ENCODE measurements at places on chromosomes 7 and 10. TPM values are rescaled to one million over a fixed set of nuclear protein-coding genes. Genes with fewer than 3 reads are reported as not detected.

GRCh38 chr7:64555046-64555445 is 7.8 kb downstream of the ZNF680 start:
- H3K4me1 ChIP-seq: peaks cover 12% of the 10 kb centered on the region
- no peaks in the 10 kb centered on the region for H3K36me3 ChIP-seq
- no peaks in the 10 kb centered on the region for H3K27me3 ChIP-seq
- no peak overlapping the region for H3K4me3 ChIP-seq
- DNase-seq: no peak

GRCh38 chr10:11197266-11197712 is 179.6 kb downstream of the CELF2 start:
- H3K4me3 ChIP-seq: no peak overlapping the region
- DNase-seq: no peak
- H3K4me1 ChIP-seq: no peaks in the 10 kb centered on the region
- H3K36me3 ChIP-seq: no peaks in the 10 kb centered on the region
- no peak overlapping the region for H3K27ac ChIP-seq

GRCh38 chr10:85187047-85187446 is 858.7 kb downstream of the CCSER2 start:
- H3K4me3 ChIP-seq: no peak overlapping the region
- H3K4me1 ChIP-seq: no peaks in the 10 kb centered on the region
- no peaks in the 10 kb centered on the region for H3K36me3 ChIP-seq
- no peaks in the 10 kb centered on the region for H3K27me3 ChIP-seq
- no peak for DNase-seq
- H3K27ac ChIP-seq: no peak overlapping the region

GRCh38 chr7:111210043-111210442 is 119.1 kb downstream of the LRRN3 start:
- no peak for DNase-seq
- H3K4me3 ChIP-seq: no peak overlapping the region
- H3K27ac ChIP-seq: no peak overlapping the region

DNA sequence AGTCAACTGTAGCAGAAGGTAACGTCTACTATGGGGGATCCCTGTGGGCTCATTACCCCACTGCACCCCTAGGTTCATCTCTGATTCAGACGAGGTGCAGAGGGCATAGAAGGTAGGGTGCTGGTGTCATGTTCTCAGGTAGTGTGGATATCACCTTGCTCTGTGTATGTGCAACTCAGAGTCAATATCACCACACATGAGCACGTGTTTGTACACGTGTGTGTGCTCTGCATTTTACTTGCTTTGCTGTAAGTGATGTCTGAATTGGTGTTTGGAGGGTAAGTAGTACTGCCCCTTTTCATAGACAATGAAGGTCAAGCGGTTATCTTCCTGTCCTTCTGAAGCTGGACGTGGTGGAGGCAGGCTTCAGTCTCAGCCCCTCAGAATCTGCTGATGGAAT is 10.4 kb downstream of the DMBT1 start:
- no peaks in the 10 kb centered on the region for H3K4me1 ChIP-seq
- no peak overlapping the region for H3K4me3 ChIP-seq
- DNase-seq: no peak
- no peak overlapping the region for H3K27ac ChIP-seq

- H3K36me3 ChIP-seq: no peaks in the 10 kb centered on the region
- DNase-seq: no peak
- no peak overlapping the region for H3K27ac ChIP-seq
These were observed 196.7 kb downstream of the CELF2 start for GRCh38 chr10:11214407-11214806.

DNA sequence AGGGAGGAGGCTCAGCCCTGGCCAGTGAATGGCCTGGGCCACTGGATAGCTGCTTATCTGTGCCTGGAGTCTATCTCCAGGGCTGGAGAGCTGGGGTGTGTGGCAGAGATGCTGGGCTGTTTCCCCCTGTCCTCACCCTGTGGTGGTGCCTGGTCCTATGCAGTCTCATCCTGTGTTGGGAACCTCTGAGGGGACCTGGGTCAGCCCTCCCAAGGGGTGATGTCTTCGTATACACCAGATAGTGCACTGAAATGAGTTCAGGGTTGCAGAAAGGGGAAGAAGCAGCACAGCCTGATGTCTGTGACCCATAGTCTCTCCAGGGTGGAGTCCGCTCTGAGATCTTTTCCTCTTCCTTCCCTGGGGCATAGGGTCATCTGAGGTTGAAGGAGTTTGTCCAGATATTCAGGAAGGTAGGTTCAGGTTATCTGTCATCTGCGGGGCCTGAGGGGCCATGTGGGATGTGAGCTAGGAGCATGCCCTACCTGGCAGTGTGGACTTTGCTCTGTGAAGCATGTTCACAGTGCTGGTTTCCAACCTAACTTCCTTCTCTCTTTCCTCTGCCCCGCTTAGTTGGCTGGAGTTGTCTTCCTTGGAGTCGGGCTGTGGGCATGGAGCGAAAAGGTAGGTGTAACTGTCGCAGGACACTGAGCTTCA is 33.4 kb upstream of the SH2D4B start:
- H3K36me3 ChIP-seq: no peaks in the 10 kb centered on the region
- no peak overlapping the region for H3K4me3 ChIP-seq
- no peak overlapping the region for H3K27ac ChIP-seq

- DNase-seq: no peak
- no peaks in the 10 kb centered on the region for H3K27me3 ChIP-seq
These were observed 95.3 kb downstream of the CCSER2 start for GRCh38 chr10:84423719-84424118.

- no peak overlapping the region for H3K27ac ChIP-seq
- 0 out of 2 replicates have a peak, but pooled peaks cover 4% of the 10 kb centered on the region for H3K4me1 ChIP-seq
- H3K36me3 ChIP-seq: no peaks in the 10 kb centered on the region
- no peak for DNase-seq
These were observed 87.1 kb downstream of the KAT6B start for GRCh38 chr10:74913377-74913979.

- no peaks in the 10 kb centered on the region for H3K27me3 ChIP-seq
- no peaks in the 10 kb centered on the region for H3K36me3 ChIP-seq
- no peak overlapping the region for H3K27ac ChIP-seq
- no peak overlapping the region for H3K4me3 ChIP-seq
These were observed 433.5 kb upstream of the CELF2 start for GRCh38 chr10:10584161-10584560.

- no peak for DNase-seq
- H3K36me3 ChIP-seq: no peaks in the 10 kb centered on the region
- no peak overlapping the region for H3K27ac ChIP-seq
- no peak overlapping the region for H3K4me3 ChIP-seq
These were observed 228.1 kb upstream of the PFKP start for GRCh38 chr10:2839081-2839725.

- no peaks in the 10 kb centered on the region for H3K4me1 ChIP-seq
- H3K36me3 ChIP-seq: no peaks in the 10 kb centered on the region
- DNase-seq: no peak
These were observed 12.5 kb upstream of the PALS2 start for GRCh38 chr7:24560772-24561171.

GRCh38 chr7:585873-586272 is 66.2 kb upstream of the PDGFA start:
- no peak overlapping the region for H3K4me3 ChIP-seq
- DNase-seq: no peak
- no peaks in the 10 kb centered on the region for H3K27me3 ChIP-seq
- H3K27ac ChIP-seq: no peak overlapping the region
- H3K36me3 ChIP-seq: no peaks in the 10 kb centered on the region

GRCh38 chr7:128812514-128813168 is 17.6 kb upstream of the FLNC start:
- H3K27ac ChIP-seq: no peak overlapping the region
- no peak for DNase-seq
- H3K36me3 ChIP-seq: no peaks in the 10 kb centered on the region
- no peaks in the 10 kb centered on the region for H3K4me1 ChIP-seq
- H3K4me3 ChIP-seq: no peak overlapping the region

GRCh38 chr7:13538669-13539068 is 450.8 kb downstream of the ETV1 start:
- no peaks in the 10 kb centered on the region for H3K36me3 ChIP-seq
- no peak overlapping the region for H3K4me3 ChIP-seq
- no peaks in the 10 kb centered on the region for H3K27me3 ChIP-seq
- no peak for DNase-seq
- H3K27ac ChIP-seq: no peak overlapping the region
- H3K4me1 ChIP-seq: no peaks in the 10 kb centered on the region

- H3K4me3 ChIP-seq: no peak overlapping the region
- no peak overlapping the region for H3K27ac ChIP-seq
- H3K27me3 ChIP-seq: peaks cover 3% of the 10 kb centered on the region
- no peaks in the 10 kb centered on the region for H3K36me3 ChIP-seq
- no peaks in the 10 kb centered on the region for H3K4me1 ChIP-seq
These were observed 16.8 kb upstream of the MTPN start for GRCh38 chr7:135993950-135994349.

- no peaks in the 10 kb centered on the region for H3K4me1 ChIP-seq
- H3K27me3 ChIP-seq: peaks cover 10% of the 10 kb centered on the region
- DNase-seq: no peak
These were observed 9.2 kb upstream of the SLC18A3 start for GRCh38 chr10:49600781-49601400.

GRCh38 chr7:53996876-53997275 is 545.3 kb upstream of the VSTM2A start:
- H3K27me3 ChIP-seq: no peaks in the 10 kb centered on the region
- no peaks in the 10 kb centered on the region for H3K36me3 ChIP-seq
- no peaks in the 10 kb centered on the region for H3K4me1 ChIP-seq
- no peak for DNase-seq
- no peak overlapping the region for H3K4me3 ChIP-seq
- H3K27ac ChIP-seq: no peak overlapping the region

GRCh38 chr7:111894518-111894917 is 311.7 kb downstream of the DOCK4 start:
- no peaks in the 10 kb centered on the region for H3K4me1 ChIP-seq
- no peak for DNase-seq
- H3K27ac ChIP-seq: no peak overlapping the region
- H3K36me3 ChIP-seq: no peaks in the 10 kb centered on the region
- no peak overlapping the region for H3K4me3 ChIP-seq

DNA sequence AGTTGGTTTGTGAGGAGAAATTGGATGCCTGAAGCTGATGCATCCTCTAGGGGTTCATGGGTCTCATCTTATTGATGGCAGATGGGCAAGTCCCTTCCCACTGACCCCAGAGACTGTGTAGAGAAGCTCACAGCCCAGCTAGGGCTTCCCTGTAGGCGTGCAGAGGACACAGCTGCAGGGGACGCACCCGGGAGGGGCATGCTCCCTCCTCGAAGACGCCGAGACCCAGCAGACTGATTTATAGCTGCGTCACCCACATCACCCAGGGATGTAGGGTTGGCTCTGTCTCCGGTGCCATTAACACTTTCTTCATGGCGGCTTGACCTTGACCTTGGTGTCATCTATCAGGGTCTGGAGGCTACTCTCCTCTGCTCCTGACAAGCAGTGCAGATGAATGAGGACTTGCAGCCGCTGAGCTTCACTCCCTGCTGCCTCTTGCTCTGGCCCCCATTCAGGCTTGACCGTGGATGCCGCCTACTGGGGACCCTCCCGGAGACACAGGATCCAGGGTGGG is 549.7 kb downstream of the TCERG1L start:
- DNase-seq: no peak
- no peaks in the 10 kb centered on the region for H3K36me3 ChIP-seq
- no peaks in the 10 kb centered on the region for H3K4me1 ChIP-seq
- H3K27me3 ChIP-seq: no peaks in the 10 kb centered on the region
- H3K27ac ChIP-seq: no peak overlapping the region

- no peak for DNase-seq
- no peaks in the 10 kb centered on the region for H3K4me1 ChIP-seq
- H3K27me3 ChIP-seq: no peaks in the 10 kb centered on the region
These were observed 26.6 kb upstream of the FAM20C start for GRCh38 chr7:165661-166337.

Gene CDH23
- 2.7 TPM for total RNA-seq

Gene HOXA3
- 30.2 TPM for total RNA-seq

Gene ZC3HAV1L
- total RNA-seq: 27.3 TPM

Gene ADAMTS14
- 0.67 TPM for total RNA-seq

Gene VWDE
- 8.5 TPM for total RNA-seq

Gene IFIT1B
- total RNA-seq: not detected

Gene CCDC172
- not detected for total RNA-seq

Gene SPDYE9
- not detected for total RNA-seq

Gene TDRD1
- not detected for total RNA-seq

Gene AZGP1
- 0.49 TPM for total RNA-seq

Gene UNCX
- total RNA-seq: not detected

Gene LOXL4
- total RNA-seq: 17.7 TPM

Gene MEIG1
- total RNA-seq: 0.54 TPM

Gene RBP3
- total RNA-seq: not detected

All from Panc1 (cell line).